ENCODE measurements at places on chromosomes 6 and 20.
A peak's percentile ranks its signal among the peaks of the same experiment; 100 is the strongest.

DNA sequence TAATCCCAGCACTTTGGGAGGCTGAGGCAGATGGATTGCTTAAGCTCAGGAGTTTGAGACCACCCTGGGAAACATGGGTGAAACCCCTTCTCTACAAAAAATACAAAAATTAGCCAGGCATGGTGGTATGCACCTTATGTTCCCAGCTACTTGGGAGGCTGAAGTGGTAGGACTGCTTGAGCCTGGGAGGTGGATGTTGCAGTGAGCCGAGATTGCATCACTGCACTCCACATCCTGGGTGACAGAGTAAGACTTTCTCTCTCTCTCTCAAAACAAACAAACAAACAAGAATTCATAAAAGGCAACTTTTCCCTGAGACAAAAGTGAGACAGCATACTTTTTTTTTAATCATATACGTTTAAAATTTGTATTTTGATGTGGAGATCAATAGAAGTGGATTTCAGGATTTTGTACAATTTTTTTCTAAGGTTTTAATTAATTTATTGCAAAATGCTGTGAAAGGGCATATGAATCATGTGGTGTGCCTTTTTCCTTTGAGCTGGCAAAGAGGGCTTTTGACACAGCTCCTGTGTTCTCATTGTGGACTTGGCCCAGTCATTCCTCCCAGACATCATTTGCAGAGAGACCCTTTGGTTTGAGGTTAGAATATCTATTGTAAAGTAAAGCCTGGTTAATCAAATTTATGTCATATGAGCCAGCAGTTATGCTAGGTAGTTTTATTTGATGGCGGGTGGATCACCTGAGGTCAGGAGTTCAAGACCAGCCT, 77.1 kb downstream of the TULP4 start:
- DNase-seq: no peak

DNA sequence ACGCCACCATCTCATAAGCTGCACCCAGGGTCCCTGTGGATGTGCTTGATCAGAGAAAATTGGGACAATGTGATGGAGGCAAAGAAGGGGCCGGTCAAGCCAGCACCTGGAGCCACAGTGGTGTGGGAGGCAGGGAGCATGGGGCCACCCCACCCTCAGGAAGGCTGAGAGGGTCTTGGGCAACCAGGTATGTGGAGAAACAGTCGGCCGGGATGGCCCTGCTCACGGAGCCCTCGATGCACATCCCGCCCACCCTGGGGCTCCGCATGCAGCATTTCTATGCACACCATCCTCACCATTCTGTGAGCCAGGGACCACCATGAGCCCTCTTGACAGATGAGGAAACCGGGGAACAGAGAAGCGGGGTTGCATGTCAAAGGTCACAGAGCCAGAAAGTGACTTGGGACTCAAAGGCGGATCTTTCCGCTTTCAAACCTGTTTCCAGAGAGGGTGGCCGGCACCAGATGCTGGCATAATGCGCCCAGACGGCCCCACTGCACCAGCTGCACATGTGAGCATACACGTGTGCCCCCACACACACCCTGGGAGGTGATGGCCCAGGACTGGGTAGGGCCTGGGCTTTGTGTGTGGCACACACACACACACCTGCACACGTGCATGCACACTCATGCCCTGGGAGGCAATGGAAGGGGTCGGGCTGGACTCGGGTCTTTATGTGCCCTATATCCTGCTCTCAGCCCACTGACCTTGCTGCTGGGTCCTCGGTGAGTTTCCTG, 398.5 kb downstream of the TAF4 start:
- no peak for DNase-seq

- DNase-seq: no peak
Observed at GRCh38 chr6:11155589-11155988, 44.1 kb upstream of the ERVFRD-1 start.

- no peak for DNase-seq
Observed at GRCh38 chr6:139853302-139853992, 479.0 kb upstream of the CITED2 start.

DNA sequence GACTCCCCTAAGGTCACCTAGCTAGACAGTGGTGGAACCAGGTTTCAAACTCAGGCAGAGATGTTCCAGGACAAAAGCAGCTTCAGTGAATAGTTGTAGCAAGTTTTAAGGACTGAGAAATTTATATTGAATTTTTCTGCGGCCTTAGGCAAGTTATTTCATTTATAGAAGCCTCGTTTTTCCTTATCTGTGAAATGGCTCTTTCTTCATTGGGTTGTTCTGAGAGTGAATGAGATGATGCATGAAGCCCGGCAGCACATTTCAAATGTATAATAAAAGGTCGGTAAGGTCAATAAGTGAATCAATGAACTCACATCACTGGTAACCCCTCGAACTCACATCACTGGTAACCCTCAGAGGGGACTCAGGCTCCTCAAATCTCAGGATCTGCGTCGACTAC, 1.1 kb upstream of the GMPR start:
- DNase-seq: no peak

DNA sequence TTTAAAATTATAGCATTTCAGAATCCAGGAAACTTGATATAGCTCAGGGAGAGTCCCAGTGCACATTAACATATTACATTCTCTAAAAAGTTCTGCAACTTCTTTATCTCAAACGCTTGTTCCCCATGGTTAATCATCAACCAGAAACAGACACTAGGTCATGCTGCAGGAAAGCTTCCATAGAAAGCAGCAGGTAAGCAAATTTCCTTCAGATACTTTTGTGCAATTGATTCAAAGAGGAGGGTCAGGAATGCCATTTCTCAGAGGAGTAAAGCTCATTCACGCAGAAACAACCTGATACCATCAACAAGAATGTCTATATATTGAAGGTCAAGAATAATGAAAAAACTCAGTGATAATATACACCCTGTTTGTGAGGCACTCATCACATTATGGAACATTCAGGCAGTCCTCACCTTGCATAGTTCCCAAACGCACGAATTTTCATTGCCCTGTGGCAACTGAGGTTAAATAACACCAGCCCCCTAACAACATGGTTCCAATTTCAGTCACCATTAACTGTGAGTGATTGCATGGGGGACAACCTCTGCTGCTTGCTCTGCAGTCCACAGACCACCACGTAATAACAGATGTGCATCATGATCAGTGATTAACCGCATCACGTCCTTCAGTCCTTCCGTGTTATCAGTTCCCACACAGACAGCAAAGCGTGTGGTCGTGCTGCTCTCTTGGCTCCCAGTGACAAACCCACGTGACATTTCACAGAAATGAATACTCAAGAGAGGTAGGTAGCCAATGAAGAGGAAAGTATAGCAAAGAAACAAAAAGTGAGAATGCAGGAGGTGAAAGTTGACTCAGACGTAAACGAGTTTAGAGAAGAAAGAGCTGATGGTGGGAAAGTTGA, 95.7 kb downstream of the LY86 start:
- DNase-seq: no peak

DNA sequence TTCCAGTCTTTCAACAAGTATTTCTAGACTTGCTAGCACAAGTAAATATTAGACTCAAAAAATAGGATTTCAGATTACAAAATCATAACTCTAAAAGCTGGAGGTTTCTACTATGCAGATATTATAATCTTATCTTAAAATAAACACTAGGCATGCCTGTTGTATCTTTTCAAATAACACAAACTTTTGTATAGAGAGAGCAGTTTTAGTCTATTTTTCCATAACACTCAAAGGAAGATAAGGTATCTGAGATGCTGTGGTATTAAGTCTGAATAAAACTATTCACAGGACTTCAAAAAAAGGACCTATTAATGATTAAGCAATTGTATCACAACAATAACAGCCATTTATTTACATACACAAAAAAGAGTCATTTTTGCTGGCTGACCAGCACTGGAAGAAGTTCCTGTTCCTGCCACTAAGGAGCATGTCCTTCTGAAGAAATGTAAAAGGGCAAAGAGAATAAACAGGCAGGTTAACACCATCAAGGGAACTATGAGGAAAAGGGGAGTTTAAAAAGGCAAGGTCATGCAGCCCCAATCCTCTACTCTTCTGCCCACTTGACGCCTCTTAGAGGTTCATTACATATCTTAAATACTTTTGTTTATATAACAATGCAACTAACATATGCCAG, 39.4 kb downstream of the REPS1 start:
- DNase-seq: no peak

- DNase-seq: no peak
Observed at GRCh38 chr20:38581013-38581412, at the start of gene ADIG. Gene ADIG (plus strand): TSS chr20:38581197. CDS start chr20:38581251, 54 bp downstream.

- no peak for DNase-seq
Observed at GRCh38 chr6:92538926-92539325, 880.4 kb downstream of the EPHA7 start.

DNA sequence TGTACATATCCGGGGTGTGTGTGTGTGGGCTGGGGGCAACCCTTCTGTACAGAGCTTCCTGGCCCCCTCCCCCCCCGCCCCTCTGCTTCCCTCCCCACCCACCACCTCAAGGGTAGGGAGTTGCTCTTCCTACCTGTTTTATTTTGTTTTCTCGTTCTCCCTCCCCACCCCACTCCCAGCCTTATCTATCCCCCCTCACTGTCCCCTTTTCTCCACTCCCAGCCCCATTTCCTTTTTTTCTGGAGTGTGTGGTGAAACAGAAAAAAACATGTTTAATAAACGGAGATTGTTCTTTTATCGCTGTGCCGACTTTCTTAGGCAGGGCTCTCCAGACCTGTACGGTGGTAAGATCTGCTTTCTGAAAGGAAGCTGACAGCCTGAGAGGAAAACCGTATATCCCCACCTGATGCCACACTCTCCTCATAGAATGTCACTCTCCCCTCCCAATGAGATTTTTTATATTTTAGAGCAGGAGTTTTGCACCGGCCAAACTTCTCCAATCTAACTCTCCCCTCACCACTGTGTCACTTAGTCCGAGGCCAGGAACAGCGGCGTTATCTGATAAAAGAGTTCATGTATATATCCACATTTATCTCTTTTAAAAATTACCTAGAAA, 875 bp upstream of the ZBTB9 start:
- no peak for DNase-seq

DNA sequence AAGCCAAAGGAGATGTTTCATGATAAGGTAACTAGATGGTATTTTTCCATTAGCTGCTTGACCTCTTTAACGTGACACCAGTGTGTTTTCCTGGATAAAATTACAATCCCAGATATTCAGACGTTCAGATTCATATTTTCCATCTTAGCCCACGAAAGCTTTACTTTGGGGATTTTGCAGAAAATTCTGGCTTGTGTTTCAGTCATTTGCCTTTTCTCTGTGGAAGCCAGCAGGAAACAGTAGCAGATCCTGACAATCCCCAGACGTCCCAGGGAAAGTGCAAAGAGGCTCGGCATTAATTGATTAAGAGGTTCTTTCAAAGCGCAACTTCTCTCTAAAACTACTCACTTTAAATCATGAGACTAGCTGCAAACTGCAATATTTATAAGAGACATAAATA, 243.6 kb downstream of the UST start:
- DNase-seq: no peak

DNA sequence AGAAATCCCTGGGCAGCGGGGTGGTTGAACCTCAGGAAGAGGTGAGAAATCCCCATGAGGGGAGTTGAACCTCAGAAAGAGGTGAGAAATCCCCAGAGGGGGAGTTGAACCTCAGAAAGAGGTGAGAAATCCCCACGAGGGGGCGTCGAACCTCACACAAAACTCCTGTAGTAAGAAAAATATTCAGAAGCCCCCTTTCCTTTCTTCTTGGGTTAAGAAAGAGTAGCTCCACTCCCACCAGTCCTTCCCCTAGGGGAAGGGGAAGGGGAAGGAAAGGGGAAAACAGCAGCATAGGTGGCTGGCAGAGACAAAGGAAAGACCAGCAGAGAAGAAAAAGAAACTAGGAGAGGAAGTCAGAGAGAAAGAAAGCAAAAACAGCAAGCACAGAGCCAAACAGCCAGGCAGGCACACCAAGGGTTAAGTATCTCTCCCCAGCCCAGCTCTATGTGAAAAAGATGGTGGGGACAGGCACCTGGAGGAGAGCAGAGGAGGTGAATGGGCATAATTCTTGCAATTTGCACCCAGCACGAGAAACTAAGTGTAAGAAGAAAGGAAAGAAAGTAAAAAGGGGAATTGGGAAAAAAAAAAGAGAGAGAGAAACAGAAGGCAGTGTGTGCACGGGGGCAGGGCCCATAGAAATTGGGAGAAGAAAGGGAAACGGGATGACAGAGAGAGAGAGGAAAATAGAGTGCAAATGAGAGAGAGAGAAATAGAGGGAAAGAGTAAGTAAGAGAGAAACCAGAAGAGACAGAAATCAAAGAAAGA, 88.2 kb downstream of the PLG start:
- no peak for DNase-seq

DNA sequence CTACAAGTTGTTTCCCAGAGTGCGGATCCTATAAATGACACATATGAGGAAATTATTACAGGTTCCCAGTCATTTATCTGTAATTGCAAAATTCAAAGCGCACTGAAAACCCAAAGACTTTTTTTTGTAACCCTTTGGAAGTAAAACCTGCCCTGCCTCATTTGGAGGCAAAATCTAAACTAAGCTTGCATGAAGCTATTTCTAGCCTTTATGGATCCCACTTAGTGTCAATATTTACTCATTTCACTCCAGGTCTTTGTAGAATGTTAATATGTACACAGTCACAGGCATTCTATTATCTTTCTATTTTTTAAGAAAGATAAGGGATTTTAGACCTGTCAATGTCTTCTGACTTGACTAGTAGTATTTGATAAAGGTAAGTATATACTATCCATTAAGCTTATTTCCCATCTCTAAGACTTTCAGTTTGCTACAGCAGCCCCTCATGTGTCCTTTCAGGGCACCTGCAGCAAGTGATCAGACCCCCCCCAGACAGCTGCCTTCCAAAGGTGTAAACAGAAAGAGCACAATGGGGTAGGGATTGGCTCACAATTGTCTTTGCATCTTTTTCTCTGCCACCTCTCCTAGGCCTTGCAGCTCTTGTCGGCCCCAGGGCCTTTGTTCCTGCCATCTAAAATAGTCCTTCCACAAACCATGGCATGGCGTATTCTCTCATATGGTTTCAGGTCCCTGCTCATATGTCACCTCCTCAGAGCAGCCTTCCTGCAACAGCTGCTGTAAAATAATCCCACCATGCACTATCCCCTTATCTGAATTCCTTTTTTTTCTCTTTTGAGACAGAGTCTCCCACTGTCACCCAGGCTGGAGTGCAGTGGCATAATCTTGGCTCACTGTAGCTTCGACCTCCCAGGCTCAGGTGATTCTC, 1.3 kb upstream of the REPS1 start:
- DNase-seq: peak; percentile 13

- DNase-seq: no peak
Observed at GRCh38 chr20:24460712-24461111, 8.7 kb upstream of the SYNDIG1 start.

- DNase-seq: no peak
Observed at GRCh38 chr6:84801250-84801649, 36.9 kb upstream of the TBX18 start.

DNA sequence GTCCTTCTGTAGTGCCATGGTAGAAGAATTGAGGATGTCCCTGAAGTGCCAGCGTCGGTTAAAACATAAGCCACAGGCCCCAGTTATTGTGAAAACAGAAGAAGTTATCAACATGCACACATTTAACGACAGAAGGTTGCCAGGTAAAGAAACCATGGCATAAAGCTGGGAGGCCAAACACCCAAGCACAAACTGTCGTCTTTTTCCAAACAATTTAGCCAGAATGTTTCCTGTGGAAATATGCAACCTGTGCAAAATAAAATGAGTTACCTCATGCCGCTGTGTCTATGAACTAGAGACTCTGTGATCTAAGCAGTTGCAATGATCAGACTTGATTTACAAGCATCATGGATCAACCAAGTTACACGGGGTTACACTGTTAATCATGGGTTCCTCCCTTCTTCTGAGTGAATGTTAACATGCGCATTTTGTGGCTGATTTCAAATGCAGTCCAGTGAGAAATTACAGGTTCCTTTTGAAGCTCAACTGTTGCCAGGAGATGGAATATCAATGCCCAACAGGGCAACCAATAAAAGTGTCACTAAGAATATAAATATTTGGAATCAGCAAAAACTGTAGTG, 674.9 kb downstream of the GRIK2 start:
- DNase-seq: no peak

GRCh38 chr6:116314878-116315277, 35.1 kb upstream of the TSPYL1 start:
- DNase-seq: no peak

Data from NCI-H1092 treated with DMSO at 0.1 percent for 48 hours (cell line).